ENCODE measurements at places on chromosomes 2 and 18. TPM values are rescaled to one million over a fixed set of nuclear protein-coding genes. Genes with fewer than 3 reads are reported as not detected.
A peak's percentile ranks its signal among the peaks of the same experiment; 100 is the strongest.

DNA sequence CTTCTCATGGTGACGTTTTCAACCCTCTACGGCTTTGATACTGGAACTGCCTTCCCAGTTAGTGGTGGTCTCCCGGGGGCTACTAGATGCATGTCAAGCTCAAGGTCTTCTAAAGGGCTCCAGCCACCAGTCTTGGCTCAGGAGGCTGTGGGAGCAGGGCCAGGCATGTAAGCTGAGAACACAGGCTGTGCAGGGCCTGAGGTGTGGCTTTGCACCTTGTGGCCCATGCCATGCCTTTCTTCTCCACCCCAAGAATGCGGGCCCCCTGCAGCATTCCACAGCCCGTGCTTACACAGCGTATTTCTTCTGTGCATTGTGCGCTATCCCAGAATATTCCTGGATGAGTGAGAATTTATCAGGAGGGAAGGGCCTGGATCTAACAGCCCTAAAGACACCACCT is 144.9 kb downstream of the SEPTIN10 start:
- no peaks in the 10 kb centered on the region for H3K4me1 ChIP-seq
- peaks cover 2% of the 10 kb centered on the region for H3K27me3 ChIP-seq
- H3K27ac ChIP-seq, result no peak overlapping the region
- H3K36me3 ChIP-seq, result no peaks in the 10 kb centered on the region

- no peak for DNase-seq
- H3K27ac ChIP-seq, result no peak overlapping the region
- peaks cover 6% of the 10 kb centered on the region for H3K4me1 ChIP-seq
- no peak overlapping the region for H3K4me3 ChIP-seq
Measured at GRCh38 chr2:31933066-31933465, 77.7 kb downstream of the MEMO1 start.

GRCh38 chr2:1501038-1501851 is 88.0 kb downstream of the TPO start:
- H3K4me1 ChIP-seq, result no peaks in the 10 kb centered on the region
- no peaks in the 10 kb centered on the region for H3K36me3 ChIP-seq
- DNase-seq, result no peak
- peaks cover 8% of the 10 kb centered on the region for H3K27me3 ChIP-seq

- peak overlapping the region; percentile 76 for H3K4me3 ChIP-seq
- no peak for DNase-seq
- H3K36me3 ChIP-seq, result peaks cover 26% of the 10 kb centered on the region
- peak overlapping the region; percentile 94 for H3K27ac ChIP-seq
- peaks cover 86% of the 10 kb centered on the region for H3K4me1 ChIP-seq
- no peaks in the 10 kb centered on the region for H3K27me3 ChIP-seq
Measured at GRCh38 chr2:105795575-105795934, 50.8 kb downstream of the NCK2 start.

- no peak overlapping the region for H3K4me3 ChIP-seq
- no peaks in the 10 kb centered on the region for H3K4me1 ChIP-seq
- H3K27ac ChIP-seq, result no peak overlapping the region
- no peak for DNase-seq
- H3K27me3 ChIP-seq, result peaks cover 2% of the 10 kb centered on the region
Measured at GRCh38 chr2:40358783-40359182, 93.1 kb downstream of the SLC8A1 start.

Gene SIX2
- total RNA-seq, result not detected

Gene SNTG2
- total RNA-seq, result not detected

All from activated T-helper 1 cell treated with anti-CD3 and anti-CD28 coated beads, Interleukin-12 subunit alpha, Interleukin-12 subunit beta, Interleukin-2, Interleukin-4 antibody, amounts not matched to agents 30 ng/mL and 10 ng/mL and 1 ng/mL, durations not matched to agents 14 hours and 24 hours and 36 hours (primary cell).